ENCODE measurements at places on chromosomes 12 and 14. TPM values are rescaled to one million over a fixed set of nuclear protein-coding genes. Genes with fewer than 3 reads are reported as not detected.

Gene NOS1
- not detected for total RNA-seq

Gene TAS2R31
- total RNA-seq: not detected

Gene ANKRD33
- total RNA-seq: not detected

Gene ARPC3
- 745 TPM for total RNA-seq

Gene RARG
- 5.2 TPM for total RNA-seq

Gene ERP27
- 0.75 TPM for total RNA-seq

Gene DLK1
- total RNA-seq: not detected

Gene LRR1
- 7.4 TPM for total RNA-seq

Gene CFAP54
- 11.3 TPM for total RNA-seq

Gene TAS2R50
- 9.3 TPM for total RNA-seq

Gene PITPNM2
- 2.4 TPM for total RNA-seq

Gene LBHD2
- not detected for total RNA-seq

Gene SLC25A47
- not detected for total RNA-seq

Gene SAMD15
- total RNA-seq: 2.3 TPM

Gene ADGRD1
- total RNA-seq: 0.05 TPM

Gene PTPRO
- 0.69 TPM for total RNA-seq

Gene FOXA1
- 0.40 TPM for total RNA-seq

Gene TCTN2
- 9.0 TPM for total RNA-seq

Gene YBX3
- total RNA-seq: 163 TPM

Gene SIRT4
- total RNA-seq: 2.4 TPM

Gene SP1
- total RNA-seq: 51.7 TPM

Gene RBP5
- total RNA-seq: not detected

Gene NTN4
- 253 TPM for total RNA-seq

Gene GXYLT1
- total RNA-seq: 13.9 TPM

Gene PSME2
- total RNA-seq: 69.3 TPM

Measured in renal cortical epithelial cell (primary cell).